ENCODE measurements at places on chromosomes 2 and 18. TPM values are rescaled to one million over a fixed set of nuclear protein-coding genes. Genes with fewer than 3 reads are reported as not detected.

- DNase-seq, result no peak
These were observed 12.7 kb downstream of the SALL3 start for GRCh38 chr18:78992041-78993011.

The DAPL1 gene
- total RNA-seq, result not detected

GRCh38 chr2:101803945-101804696, 106.6 kb downstream of the MAP4K4 start:
- no peak for DNase-seq

DNA sequence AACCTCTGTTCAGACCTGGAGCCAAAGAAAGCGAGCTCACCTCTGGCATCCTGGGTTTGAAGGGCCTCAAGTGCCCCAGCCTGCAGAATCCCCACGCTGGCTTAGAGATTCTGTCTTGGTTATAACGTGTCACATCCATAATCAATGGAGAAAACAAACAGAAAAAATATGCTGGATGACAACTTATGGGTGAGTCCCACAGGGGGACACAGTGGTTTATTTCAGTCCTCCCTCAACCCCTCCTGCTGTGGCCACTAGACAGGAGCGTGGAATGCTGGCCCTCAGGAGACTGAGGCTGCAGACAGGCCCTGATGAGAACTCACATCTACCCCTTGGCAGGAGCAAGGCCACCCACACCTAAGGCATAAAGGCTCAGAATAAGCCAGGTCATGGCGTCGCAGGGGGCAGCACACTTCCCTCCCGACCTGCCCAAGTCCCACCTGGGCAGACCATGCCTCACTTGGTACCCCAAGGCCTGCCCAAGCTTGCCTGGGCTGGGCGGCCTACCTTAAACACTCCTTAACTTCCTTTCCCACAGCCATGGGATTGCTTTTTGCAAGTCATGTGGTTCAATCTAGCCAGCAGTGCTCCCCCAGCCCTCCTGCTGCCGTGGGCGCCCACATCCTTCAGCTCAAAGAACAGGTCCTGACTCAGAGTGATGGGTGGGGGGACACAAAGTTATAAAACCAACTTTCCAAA, 19.9 kb downstream of the COX7A2L start:
- DNase-seq, result no peak

GRCh38 chr2:68319398-68320117, at the start of gene CNRIP1:
Gene CNRIP1 (minus strand): TSS chr2:68319949. CDS start chr2:68319400, 549 bp downstream.
- DNase-seq, result peak; percentile 92

- DNase-seq, result no peak
These were observed 37.8 kb upstream of the PTPN4 start for GRCh38 chr2:119721904-119722303.

The IL1RN gene
- not detected for total RNA-seq

The LYG2 gene
- not detected for total RNA-seq

The MC5R gene
- total RNA-seq, result not detected

DNA sequence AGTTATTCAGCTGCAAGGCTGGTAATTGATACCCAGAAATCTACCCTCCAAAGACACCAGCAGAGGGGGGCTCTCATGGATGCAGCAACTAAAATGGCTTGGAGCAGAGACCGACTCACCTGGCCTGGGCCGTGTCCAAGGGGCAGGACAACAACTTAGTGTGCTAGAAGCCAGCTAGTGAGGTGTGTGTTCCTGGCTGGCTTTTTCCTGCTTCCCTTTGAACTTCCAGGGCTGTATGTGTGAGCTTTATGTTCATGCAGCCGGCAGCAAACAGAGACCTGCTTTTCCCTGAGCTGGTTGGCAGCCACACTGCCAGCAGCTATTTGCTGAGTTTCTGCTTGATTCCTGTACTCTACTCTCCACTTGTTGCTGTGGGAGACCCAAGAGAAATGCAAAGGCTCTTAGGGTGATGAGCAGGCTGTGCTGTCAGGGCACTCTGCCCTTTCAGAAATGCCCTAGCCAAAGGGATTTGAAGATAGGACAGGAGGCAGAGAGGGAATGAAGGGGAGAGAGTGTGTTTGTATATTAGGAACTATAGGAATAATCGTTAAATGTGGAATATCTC, 23.7 kb upstream of the GRP start:
- DNase-seq, result no peak

DNA sequence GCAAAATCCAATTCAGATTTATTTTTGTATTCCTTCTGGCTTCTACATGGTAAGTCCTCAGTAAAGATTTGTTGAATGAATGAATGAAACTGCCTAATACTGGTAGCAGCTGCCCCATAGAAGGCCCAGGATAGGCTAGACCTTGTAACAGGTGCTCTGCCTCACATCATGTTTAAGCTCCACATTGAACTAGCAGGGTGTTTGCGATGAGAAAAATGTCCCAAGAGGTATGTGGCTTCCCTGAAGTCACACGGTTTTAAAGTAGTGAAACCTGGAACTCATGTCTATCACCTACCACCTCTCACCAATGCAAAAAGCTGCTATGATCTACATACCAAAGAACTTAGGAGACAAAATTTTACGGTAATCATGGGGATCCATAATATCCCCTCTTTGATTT, 765 bp upstream of the LHCGR start:
- no peak for DNase-seq

The AMER3 gene
- not detected for total RNA-seq

The LRATD1 gene
- total RNA-seq, result 2.4 TPM

- no peak for DNase-seq
These were observed 1080.9 kb upstream of the FANCL start for GRCh38 chr2:59322005-59322404.

DNA sequence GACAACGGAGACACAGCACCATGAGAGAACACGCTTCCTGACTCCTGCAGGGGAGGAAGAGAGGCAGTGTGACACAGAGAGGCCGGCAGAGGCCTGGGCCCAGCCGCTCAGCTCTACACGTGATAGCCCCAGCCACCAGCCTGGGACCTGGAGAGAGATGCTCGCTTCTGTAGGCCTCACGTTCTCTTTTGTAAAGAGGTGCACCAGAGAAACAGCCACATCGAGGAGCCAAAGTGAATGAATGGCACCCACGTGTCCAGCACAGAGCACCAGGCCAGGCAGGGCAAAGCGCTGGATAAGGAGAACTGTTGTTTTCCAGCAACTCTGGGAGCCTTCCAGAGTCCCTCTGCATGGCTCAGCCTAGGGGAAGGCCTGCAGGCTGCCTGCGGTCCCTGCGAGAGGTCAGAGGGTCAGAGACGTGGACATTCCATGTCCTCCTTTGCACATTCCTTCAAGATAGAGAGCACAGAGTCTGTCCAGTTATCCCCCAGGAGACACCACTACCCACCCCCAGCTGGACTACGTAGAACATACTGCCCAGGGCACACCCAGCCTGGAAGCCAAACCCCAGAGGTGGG, 14.2 kb downstream of the LIMS2 start:
- peak; percentile 28 for DNase-seq

The IL36G gene
- total RNA-seq, result not detected

The FEV gene
- total RNA-seq, result not detected

The GULP1 gene
- total RNA-seq, result 15.7 TPM

DNA sequence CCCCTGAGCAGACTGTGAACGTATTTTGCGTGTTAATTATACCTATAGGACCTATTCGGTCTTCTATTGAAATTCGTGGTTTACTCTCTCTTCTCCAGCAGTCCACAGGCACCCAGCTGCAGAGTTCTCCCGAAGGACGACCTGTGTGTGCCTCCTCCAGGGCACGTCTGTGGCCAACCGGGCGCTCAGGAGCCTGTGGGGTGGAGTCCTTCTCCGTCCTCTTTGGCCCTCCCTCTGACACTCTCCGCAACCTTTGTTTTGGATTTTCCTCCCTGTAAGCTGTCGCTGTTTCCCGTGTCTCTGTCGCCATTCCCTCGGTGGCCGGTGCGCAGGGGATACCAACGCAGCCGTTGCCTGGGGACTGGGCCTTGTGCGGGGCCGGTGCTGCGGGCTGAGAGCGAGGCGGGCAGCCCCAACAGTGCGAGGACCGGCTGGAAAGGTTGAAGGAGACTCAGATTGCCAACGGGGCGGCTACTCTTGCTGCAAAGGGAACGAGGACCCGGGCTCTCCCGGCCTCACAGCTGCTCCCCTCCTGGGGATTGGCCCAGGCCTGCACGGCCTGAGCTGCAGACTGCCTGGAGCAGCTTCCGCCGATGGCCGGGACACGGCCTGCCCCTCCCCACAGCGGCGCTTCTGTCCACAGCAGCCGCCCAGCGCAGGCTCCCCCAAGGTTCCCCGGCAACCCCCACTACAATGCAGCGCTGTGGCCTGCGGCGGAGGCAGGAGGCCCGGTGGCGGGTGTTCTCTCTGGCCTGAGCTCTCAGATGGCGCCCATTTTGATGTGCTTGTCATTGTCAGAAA, 221.0 kb downstream of the MTX2 start:
- no peak for DNase-seq

DNA sequence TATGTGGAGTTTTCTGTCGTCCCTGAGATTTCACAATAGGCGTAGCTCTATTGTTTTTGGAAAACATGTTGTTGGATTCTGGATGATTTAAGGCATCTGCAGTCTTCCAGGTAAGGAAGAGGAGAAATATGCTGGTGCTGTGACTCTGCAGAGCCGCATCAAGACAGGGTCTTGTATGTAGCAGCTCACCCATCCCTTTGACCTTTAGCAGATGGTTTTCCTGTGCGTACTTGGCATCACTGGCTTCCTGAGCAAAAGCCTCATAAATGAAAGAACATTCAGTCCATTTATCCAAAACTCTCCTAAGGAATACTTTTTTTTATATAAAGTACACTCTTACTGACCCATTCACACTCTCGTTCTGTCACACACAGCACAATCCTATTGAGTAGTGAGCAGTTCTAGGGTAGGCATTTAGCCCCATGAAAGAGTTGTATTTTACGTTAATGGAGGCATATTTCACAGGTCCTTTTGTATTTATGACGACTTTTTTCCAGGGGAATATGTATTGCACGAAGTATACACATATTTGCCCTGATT, 443.9 kb downstream of the STK39 start:
- DNase-seq, result no peak

DNA sequence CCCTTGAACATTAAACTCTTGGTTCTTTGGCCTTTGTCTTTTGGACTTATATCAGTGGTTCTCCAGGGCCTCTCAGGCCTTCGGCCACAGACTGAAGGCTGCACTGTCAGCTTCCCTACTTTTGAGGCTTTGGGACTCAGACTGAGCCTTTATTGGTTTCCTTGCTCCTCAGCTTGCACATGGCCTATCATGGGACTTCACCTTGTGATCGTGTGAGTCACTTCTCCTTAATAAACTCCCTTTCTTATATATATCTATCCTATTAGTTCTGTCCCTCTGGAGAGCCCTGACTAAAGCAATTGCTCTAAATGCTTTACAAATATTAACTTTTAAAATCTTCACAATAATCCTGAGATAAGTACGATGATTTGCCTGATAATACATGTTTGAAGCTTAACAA, 353.6 kb upstream of the TRIB2 start:
- DNase-seq, result no peak

DNA sequence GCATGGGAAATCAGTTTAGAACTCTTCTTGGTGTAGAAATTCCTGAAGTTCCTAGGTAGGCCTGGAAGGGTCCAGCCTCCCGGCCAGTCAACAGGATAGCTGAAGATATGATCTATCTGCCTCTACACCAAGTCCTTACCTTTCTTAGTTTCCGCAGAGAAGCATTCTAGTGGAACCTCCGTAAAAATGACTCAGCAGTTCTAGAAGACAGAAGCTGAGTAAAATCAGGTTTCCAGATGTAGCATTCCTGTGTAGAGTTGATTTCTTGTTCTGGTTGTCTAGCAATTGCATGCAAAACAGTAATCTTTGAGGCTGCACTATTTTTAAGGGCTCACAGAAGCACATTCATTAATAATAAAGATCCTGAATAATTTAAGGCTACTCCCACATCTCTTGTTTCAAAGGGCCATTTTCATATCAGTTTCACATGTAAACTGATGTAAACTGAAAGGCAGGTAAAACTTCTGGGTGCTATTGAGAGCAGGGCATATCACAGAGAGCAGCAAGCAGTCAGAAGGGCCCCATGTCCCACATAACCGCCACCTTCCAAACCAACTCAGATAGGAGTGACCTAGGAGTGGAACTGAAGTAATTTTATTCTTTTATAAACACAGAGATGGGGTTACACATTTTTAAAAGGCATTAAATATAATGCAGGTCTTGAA, 3.2 kb upstream of the DYTN start:
- no peak for DNase-seq

DNA sequence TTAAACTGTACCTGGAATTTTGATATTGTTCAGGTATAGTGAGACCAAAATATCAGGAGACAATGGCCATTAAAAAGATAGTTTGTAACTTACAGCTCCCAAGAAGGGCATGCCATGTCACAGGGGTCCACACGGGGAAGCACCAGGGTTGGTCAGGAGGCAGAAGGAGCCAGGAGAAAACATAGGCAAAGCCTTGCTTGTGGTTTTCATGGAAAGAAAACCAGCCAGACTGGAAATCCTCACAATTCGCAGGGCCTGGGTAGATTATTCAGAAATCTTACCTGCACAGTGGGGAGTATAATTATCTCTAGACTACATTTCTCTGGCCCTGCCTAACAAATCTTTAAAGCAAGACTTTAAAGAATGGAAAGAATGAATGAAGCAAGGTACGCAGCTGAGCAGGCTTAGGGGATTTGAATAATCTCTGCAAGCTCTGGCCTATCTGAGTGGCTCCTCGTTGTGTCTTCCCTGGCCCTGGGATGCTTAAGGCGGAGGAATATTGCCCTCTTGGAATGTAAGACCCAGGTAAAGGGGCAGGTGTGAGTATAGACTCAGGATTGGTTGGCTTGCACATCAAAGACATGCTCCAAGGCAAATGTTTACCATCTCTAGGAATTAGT, 66.9 kb upstream of the CDC42EP3 start:
- DNase-seq, result no peak

The CNTNAP5 gene
- total RNA-seq, result not detected

GRCh38 chr18:79519751-79520477, 124.2 kb downstream of the NFATC1 start:
- no peak for DNase-seq

- peak; percentile 17 for DNase-seq
These were observed 120.9 kb upstream of the COL3A1 start for GRCh38 chr2:188853307-188853706.

DNA sequence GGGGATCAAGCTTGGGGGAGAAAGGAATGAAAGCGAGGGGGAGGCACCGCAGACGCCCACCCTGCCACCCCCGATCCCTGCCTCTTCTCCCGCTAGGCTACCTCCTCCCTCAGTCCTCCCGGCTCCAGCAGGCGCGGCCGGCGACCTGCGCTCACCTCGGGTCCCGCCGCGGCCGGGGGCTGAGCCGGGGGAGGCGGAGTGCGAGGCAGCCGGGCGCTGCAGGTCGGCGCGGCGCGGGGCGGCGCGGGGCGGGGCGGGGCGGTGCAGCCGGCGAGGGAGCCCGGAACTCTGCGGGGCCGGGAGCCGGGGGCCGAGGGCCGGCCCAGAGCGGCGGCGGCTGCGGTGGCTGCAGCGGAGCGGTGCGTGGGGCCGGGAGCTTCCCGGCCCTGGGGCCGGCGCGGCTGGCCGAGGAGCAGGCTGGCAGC, 477 bp downstream of the ACVR1 start:
- peak; percentile 60 for DNase-seq

The ELOA2 gene
- total RNA-seq, result not detected

The NAT8 gene
- not detected for total RNA-seq

DNA sequence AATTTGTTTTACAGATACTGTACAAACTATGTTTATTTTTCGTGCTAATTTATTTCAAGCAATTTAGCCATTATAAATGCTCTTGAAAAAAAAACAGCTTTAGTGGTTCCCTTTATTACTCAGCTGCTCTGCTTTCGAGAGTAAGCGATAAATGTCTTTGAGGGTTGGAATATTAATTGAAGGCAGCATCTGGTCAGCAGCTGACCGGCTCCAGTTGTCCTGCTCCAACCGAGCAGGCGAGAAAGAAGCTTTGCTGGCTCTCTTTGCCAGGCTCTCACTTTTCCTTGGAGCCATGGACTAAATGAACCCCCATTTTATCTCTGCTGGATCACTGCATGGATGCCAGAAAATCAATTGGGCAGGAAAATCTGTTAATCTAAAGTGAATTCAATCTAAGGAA, 147.4 kb downstream of the LNPK start:
- DNase-seq, result no peak

Measured in dermis blood vessel endothelial cell (primary cell).